ENCODE measurements at places on chromosomes 2 and 18.

DNA sequence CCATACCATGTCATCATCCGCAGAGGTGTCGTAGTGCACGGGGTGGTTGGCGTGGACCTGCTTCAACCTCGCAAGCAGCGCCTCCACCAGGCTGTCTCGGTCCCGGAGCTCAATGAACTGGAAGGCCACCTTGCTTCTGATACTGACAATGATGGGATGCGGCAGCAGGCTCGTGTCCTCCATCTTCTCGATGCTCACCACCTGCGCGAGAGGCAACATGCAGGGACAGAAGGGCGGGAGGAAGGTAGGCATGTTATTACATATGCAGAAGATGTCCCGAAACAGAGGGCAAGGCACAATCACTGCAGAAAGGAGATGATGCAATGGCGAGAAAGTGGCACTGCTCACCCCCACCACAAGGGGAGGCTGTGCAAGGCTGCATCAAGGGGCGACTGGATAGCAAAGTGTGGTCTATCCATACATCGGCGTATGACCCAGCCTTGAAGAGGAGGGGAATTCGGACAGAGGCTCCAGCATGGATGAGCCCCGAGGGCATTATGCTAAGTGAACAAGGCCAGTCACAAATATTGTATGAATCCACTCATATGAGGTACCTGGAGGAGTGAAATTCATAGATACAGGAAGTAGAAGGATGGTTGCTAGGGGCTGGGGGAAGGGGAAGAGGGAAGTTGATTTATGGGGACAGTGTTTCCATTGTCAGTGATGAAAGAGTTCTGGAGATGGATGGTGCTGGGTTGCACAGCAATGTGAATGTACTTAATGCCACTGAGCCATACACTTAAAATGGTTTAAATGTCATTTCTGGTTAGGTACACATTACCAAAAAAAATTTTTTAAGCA lies 36.6 kb downstream of the RPL31 start:
- DNase-seq = no peak

GRCh38 chr2:128172191-128172590 lies 81.2 kb downstream of the UGGT1 start:
- no peak for DNase-seq

GRCh38 chr2:157743051-157743450 lies 114.4 kb upstream of the ACVR1C start:
- no peak for DNase-seq

GRCh38 chr2:205780645-205781044 lies 98.3 kb downstream of the NRP2 start:
- no peak for DNase-seq

GRCh38 chr2:156343096-156343939 lies 10.8 kb upstream of the NR4A2 start:
- DNase-seq = no peak
